ENCODE measurements at places on chromosomes 4 and X. TPM values are rescaled to one million over a fixed set of nuclear protein-coding genes. Genes with fewer than 3 reads are reported as not detected.

GRCh38 chr4:82761229-82761628 lies 37.4 kb downstream of the SCD5 start:
- no peak for DNase-seq

DNA sequence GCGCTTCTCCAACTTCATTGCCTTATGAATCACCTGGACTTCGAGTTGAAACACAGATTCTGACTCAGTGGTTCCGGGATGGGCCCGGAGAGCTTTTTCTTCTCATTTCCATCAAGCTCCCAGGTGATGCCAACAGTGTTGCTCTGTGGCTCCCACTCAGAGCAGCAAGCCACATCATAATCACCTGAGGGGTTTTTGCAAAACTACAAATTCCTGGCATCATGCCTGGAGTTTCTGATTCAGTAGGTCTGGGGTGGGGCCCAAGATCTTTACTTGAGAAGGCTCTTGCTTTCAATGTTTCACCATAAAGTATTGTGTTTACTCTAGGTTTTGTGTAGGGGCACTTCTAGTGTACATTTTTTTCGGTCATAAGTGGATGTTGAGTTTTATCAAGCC lies 7.0 kb downstream of the MTM1 start:
- DNase-seq: peak; percentile 85

DNA sequence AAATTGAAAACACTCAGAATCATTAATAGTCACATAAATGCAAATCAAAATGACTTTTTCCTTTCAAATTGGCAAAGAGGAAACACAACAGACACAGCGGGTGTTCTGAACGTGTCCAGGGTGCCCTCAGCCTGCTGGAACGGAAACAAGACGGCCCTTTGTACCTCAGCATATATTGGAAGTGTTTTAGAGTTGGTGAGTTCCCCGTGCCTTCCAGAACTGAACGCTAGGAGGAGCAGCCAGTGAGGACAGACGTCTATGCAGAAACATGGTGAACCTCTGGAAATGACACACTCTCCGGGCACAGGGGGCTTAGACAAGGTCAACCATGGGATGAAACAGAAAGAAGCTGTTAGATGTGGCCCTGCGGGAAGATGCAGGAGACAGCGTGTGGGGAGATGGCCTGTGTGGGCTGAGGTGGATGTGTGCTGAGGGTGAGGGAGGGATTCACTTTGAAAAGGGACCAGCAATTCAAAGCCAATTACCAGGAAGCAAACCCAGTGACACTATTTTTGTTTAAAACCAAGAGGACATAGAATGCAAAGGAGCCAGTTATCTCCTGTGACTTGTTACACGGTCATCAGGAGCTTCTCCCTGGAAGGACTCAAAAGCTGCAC lies 40.4 kb downstream of the RNF212 start:
- DNase-seq: peak; percentile 48

GRCh38 chr4:42562016-42562415 lies 94.9 kb downstream of the ATP8A1 start:
- DNase-seq: no peak

RHOXF2 gene
- total RNA-seq: not detected

SSX4B gene
- not detected for total RNA-seq

USO1 gene
- 48.6 TPM for total RNA-seq
